ENCODE measurements at places on chromosomes 7 and 10.

DNA sequence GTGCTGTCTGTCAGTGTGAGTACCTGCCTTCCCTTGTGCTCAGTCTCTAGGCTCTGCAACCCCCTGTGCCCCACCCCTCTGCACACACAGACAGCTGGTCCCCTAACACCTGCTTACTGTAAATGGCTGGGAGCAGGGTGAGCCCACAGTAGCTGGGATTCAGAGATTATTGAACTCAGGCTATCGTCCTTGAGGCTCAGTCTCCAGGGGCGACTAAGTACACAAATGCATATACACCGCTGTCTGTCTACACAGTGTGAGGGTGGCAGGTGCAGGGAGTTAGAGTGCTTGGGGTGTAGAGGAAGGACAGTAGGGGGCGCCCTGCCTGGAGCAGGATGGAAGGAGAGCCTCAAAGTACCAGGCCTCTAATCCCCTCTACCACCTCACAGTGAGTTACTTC, 12.9 kb downstream of the UPP1 start:
- DNase-seq: no peak

- DNase-seq: no peak
These were observed 17.4 kb upstream of the TMEM236 start for GRCh38 chr10:17734432-17735080.

- no peak for DNase-seq
These were observed 25.2 kb upstream of the OTUD1 start for GRCh38 chr10:23413629-23414089.

DNA sequence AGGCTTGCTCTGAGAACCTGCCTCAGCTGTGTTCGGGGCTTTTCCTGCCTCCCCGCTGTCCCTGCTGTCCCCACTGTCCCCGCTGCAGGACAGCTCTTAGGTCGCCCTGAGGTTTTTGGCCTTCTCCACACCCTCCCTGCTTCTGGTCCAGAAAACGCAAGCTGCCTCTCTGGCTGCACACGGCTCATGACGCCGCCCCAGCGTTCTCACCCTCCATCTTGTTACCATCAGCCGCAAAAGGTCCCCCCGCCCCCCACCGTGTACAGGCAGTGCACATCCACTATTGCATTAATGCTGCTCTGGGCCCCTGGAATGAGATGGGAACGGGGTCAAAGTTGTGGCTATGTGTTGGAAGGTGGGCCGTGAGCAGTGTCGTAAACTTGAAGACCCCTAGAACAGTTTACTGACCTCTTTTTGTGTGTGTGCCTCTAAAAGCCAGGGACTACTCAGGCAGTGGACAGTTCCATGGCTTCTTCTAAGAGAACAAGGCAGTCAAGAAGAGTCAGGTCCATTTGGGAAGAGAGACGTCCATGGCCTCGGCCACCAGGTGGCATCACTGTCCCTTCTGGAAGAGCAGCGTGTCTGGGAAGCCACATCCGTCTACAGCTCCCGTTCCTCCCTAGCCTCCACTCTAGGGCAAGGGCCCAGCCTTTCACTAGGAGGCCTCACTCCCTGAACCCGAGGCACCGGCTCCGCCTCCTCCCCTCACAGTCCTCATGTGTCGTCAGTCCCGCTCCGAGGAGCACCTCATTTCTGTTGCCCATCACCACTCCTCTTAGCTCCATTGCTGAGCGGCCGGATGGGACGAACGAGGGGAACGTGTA, 38.5 kb upstream of the MKRN1 start:
- peak; percentile 49 for DNase-seq

DNA sequence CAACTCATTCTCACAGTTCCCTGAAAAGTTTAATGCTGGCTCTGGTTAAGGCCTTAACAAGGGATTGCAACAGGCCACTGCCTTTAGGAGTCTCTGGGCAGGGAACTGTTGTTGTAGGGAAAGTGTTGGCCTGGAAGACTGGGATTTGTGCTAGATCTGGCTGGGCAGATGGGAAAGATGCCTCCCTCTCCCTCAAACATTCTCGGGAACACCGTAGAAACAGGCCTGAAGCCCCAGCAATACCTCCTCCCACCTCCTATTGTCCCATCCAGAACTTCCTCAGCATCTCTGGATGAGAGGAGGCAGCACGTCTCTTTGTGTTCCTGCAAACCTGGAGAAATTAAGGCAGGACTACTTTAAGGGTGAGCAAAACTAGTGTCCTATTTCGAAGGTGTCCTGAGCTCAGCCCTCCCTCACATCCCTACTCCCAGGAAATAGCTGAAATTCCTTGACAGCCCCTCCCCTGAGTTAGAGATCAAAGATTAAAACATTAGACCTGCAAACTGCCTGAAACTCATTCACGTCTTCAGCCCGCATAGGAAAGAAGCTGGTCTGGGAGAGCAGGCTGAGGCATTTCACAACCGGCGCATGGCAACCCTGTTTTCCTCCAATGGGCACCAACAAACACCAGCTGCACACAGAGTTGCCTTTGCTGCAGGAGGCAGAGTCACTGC, 10.9 kb upstream of the MAP3K8 start:
- DNase-seq: no peak
